Testis (tissue), 5 donors: ENCODE measurements at places on chromosomes 4 and X. TPM values are rescaled to one million over a fixed set of nuclear protein-coding genes. Genes with fewer than 3 reads are reported as not detected.

NDP gene
- total RNA-seq, result 1.3 TPM

ADAM29 gene
- 19.9 TPM for total RNA-seq

TMPRSS11A gene
- total RNA-seq, result 0.06 TPM

DNA sequence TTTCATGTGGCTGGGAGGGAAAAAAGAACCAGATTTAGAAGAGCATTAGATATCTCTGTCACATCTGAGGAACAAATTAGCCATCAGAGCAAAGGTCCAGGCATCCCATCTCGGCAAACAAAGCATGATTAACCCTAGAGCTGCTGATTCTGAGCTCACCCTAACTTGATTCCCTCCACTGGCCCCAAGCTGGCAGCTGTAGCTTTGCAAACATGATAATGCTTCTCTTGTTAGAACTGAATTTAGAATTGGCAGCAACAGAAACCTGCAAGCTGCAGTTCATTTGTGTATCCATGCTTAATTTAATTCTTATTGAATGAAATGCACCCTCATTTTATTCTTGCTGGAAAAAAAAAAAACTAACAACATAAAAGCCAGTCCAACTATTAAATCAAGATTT lies 289.2 kb downstream of the IL1RAPL1 start:
- H3K36me3 ChIP-seq, result no peaks in the 10 kb centered on the region
- no peaks in the 10 kb centered on the region for H3K4me1 ChIP-seq
- H3K4me3 ChIP-seq, result no peak overlapping the region
- no peak for DNase-seq
- no peak overlapping the region for H3K27ac ChIP-seq

DNA sequence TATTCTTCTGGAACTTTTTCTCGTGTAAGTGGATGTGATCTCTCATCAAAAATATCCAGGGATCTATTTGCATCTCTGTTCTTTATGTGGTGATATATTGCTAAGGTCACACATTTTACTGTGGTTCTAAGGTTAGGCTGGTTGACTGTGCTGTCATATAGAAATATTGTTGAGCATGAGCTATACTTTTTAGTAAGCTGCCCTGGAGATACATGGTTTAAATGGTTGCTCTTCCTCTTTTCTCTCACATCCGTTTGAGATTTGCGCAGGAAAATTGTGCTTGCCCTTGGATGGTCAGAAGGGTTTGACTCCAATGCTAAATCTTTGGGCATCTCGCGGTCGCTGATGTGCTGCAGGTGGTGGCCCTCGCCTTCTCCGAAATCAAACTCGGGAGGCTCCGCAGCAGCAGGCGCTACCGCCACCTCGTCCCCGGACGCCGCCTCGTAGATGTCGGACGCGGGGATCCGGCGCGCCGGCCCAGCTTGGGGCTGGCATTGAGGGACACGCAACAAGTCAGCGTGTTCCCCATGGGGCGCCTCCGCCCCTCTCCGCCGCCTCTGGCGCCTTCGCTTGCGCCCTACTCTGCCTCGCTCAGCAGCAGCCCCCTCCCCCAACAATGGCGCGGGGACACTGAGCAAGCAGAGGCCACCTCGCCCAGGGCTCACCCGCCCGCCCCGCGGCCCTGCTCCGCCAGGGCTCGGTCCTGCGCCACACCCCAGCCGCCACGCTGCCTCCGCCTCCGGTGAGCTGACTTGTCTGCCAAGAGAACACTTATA lies 154.5 kb downstream of the MSN start:
- peak; percentile 16 for DNase-seq
- no peak overlapping the region for H3K27ac ChIP-seq
- no peaks in the 10 kb centered on the region for H3K36me3 ChIP-seq
- H3K4me1 ChIP-seq, result no peaks in the 10 kb centered on the region

GRCh38 chr4:152107736-152108500 lies 347.1 kb upstream of the GATB start:
- no peak overlapping the region for H3K4me3 ChIP-seq
- H3K27me3 ChIP-seq, result no peaks in the 10 kb centered on the region
- H3K4me1 ChIP-seq, result peaks cover 9% of the 10 kb centered on the region
- DNase-seq, result no peak

DNA sequence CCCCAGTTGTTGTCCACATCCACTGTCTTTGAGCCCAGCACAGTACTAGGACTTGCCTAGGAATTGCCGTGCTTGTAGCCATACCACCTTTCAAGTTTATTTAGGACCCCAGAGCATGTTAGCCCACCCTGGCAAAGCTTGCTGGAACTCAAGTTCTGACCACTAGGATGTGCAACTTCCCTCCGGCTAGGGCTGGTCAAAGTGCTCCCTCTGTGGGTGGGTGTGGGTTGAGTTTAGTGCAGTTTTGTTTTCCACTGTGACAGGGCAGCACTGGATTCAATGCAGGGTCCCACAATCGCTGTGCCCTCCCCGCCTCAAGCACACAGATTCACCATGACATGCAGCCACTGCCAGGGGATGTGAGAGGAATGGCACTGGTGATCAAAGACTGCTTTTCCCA lies 96.0 kb downstream of the RASGEF1B start:
- no peaks in the 10 kb centered on the region for H3K27me3 ChIP-seq
- DNase-seq, result no peak
- H3K27ac ChIP-seq, result no peak overlapping the region
- no peaks in the 10 kb centered on the region for H3K36me3 ChIP-seq
- no peak overlapping the region for H3K4me3 ChIP-seq

DNA sequence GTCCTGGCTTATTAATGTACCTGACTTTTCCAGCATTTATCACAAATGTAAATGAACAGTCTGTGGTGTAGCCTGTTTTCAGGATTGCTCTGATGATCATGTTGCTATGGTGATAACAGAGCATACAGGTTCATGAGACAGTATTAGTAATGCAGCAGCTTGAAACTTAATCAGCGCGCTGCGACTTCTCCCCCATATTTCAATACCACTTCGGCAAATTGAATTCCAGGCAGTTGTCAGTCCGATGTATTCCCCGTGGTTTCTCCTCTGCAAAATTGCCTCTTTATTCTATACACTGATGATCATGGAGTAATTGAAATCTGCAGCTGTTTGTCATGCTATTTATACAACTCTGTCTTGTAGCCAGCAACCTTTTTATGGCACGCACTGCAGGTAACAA lies 239.3 kb downstream of the C4orf33 start:
- no peak overlapping the region for H3K27ac ChIP-seq
- no peaks in the 10 kb centered on the region for H3K36me3 ChIP-seq
- no peaks in the 10 kb centered on the region for H3K27me3 ChIP-seq
